ENCODE measurements at places on chromosomes 12 and 14. TPM values are rescaled to one million over a fixed set of nuclear protein-coding genes. Genes with fewer than 3 reads are reported as not detected.

DNA sequence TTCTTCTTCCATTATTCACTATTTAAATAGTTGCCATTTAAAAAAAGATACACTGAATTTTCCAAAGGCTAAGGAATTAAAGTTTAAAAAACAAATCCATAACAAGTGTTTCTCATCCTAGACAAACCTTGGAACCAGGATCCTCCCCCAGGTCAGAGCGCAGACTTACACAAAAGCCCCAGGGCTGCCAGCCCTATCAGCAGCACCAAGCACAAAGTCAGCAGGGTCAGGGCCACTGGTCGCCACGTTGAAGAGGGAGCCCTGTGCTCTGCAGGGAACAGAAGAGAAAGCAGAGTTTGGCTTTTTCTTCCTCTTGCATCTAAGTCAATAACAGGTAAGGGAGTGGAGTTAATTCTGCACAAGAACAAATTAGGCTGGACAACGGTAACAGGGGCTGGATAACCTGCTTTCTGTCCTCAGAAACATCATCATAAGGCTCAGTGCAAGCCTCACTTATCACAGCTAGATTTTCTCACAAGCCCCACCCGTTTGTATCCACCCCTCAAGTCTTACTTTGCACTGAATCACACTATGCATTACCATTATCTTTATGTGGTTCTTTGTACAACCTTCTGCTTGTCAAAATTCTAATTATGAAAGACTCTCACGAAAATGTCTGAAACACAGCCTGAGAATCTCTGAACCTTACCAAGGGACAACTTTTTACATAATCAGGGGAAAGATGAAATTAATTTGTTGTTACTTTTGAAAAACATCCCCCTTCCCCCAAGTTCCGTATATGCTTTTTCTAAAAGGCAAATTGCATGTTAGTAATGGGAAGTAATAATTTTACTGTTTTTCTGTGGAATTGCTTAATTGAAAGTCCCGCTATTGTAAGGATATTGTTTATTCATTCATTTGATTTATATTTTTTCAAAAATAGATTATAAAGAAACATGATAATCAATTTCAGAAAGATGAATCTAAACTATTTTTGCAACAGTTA is 9.6 kb downstream of the CLEC1A start:
- DNase-seq = no peak

GRCh38 chr12:127943481-127944210 is 323.3 kb upstream of the TMEM132C start:
- DNase-seq = no peak

- DNase-seq = no peak
Measured at GRCh38 chr12:43291516-43291915, 260.5 kb downstream of the ADAMTS20 start.

GRCh38 chr12:51924551-51925319 is 17.4 kb downstream of the ACVRL1 start:
- DNase-seq = no peak

DNA sequence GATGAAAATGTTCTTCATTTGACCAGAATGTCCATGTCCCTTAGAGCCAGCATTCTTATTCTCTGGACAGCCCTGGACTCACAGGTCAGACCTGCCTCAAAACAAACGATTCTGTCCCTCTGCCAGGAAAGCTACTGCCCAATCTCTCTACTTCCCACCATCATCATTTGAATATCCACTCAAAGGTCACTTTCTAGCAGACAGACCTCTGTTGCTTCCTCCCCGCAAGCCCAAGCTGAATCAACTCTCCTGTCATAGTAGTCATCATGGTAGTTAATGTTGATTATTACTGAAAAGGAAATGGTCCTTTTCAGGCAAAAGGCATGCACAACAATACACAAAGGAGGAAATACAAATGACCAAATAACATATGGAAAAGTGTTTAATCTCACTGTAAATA is 39.6 kb upstream of the CPM start:
- no peak for DNase-seq

DNA sequence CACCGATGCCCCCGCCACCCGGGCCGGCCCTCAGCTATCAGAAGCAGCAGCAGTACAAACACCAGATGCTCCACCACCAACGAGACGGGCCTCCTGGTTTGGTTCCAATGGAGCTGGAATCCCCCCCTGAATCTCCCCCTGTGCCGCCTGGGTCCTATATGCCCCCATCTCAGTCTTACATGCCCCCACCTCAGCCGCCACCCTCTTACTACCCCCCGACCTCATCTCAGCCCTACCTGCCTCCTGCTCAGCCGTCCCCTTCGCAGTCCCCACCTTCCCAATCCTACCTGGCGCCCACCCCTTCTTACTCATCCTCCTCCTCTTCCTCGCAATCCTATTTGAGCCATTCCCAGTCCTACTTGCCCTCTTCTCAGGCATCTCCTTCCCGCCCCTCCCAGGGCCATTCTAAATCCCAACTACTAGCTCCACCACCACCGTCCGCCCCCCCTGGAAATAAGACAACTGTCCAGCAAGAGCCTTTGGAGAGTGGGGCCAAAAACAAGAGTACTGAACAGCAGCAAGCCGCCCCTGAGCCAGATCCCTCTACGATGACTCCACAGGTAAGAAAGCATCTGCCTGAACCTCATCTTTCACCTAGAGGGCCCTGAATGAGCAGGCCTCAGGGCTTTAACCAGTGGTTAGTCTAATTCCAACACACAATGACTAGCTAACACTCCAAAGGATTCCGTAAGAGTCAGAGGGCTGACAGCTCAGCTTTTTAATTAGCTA is 851 bp downstream of the YLPM1 start:
- peak; percentile 28 for DNase-seq

DNA sequence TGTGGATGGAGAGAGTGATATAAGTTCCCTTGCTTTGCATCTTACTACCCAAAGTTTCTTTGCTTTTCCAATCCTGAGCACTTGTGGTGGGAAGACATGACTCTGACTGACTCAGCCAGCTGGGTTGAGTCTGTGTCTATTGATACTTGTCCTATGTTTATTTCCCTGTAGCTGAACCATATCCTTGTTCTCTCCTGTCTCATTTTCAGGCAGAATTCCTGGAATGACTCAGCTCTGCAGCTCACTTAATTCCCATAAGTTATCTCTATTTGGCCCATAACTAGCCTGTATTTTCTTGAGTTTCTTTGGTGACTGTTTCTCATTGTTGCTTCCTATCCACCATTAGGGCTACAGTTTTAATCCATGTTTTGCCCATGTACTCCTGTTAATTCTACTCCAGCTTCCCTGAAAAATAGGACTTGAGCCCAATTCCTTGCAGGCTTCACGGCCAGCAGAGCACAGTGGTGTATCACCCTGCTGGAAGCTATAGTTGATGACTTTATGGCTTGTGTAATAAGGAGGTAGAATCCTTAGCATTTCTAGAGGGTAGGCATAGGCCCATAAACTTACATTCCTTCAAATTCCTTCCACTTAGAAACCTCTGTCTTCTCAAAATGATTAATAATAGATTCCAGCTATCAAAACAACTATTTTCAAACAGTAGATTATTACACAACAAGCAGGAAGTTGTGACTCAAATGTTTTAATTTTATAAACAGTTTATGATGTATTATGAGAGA is 183.1 kb downstream of the TMTC3 start:
- DNase-seq = no peak

DNA sequence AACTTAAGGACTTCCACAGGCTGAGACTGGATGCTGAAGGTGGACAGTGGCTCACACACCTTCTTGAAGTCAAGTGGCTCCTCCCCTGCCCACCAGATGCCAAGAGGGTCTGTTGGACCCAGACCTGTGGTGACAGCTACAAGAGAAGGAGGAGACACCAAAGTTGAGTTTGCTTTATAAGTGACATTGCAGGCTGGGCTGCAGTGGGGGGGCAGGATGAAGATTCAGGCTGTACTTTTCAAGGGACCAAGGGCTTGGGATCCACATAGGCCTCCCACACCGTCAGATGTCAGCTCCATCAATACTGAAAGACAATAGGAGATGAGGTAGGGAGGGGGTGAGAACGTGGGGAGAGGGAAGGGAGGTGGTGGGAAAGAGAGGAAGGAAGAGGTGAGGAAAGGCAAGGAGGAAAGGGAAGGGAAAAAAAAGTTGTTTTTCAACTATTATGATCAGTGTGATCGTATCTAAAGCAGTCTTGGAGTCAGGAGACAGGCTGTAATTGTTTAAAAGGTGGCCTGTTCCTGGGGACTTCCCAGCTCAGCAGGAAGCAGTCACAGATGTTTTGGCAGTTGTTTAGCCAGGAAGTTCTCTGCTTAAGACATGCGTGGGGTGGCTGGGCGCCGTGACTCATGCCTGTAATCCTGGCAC is 84.1 kb upstream of the RESF1 start:
- peak; percentile 55 for DNase-seq

DNA sequence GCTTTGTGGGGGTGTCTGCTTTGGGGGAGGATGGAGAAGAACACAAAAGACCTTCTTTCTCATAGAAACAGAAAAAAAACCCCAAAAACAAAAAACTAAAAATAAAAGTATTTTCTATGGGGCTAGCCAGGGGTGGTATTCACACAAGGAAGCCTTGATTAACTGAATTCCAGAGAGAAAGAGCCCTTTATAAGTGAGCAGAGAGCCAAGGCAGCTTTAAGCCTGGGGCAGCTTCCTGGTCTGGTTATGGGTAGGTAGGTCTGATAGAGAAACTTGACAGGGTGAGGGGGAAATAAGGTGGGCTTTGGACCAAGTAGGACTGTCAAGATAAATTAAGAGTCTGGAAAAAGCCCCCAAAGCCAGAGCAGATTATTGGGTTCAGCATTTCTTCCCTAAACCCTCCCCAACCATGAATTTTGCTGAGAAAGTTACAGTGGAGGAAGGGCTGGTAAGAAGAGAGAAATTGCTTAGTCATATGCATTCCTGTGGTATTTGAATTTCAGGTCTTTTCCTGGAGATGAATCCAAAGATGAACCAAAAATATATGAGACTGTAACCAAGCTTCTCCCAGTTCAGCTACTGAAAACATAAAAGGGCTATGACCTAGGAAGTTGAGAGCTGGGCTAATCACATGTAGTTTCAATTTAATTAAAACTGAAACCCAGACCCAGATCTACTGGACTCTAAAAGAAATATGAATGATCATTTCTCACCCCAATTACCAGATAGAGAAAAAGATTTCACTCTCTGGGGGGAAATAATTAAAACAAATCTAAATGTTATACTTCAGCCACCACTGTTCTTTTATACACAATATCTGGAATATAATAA is 144.8 kb downstream of the TBC1D30 start:
- no peak for DNase-seq

GRCh38 chr14:24664366-24664765 is 30.4 kb upstream of the GZMB start:
- DNase-seq = no peak

- DNase-seq = peak; percentile 70
Measured at GRCh38 chr12:120496413-120497340, 764 bp downstream of the DYNLL1 start.

GRCh38 chr14:32697114-32697513 is 241.6 kb upstream of the NPAS3 start:
- no peak for DNase-seq

GRCh38 chr12:89166525-89166934 is 185.8 kb downstream of the DUSP6 start:
- no peak for DNase-seq

GRCh38 chr12:131011165-131012079 is 57.7 kb downstream of the ADGRD1 start:
- DNase-seq = peak; percentile 57

- DNase-seq = peak; percentile 81
Measured at GRCh38 chr12:48795550-48796455, 6.9 kb upstream of the ADCY6 start.

DNA sequence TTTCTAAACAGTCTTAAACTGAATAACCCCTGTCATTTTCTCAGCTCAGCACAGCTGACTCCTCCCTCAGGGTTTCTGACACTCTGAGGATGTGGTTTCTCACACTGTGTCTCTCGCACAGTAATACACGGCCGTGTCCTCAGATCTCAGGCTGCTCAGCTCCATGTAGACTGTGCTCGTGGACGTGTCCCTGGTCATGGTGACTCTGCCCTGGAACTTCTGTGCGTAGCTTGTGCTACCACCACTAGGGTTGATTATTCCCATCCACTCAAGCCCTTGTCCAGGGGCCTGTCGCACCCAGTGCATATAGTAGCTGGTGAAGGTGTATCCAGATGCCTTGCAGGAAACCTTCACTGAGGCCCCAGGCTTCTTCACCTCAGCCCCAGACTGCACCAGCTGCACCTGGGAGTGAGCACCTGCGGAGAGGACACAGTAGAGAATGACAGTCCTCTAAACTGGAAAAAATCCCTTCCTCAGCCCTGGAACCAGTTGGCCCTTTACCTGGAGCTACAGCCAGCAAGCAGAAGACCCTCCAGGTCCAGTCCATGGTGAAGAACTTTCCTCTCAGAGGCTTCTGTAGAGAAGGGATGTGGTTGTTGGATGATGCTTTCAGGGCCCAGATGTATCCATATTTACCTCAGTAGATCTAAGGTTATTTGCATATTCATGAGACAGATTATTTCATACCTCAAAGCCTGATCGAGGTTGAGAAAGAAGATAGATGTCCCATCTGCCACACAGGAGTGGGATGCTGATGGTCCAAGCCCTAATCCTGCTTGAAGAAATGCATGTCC is 984.8 kb downstream of the TMEM121 start:
- no peak for DNase-seq

GRCh38 chr14:94001501-94002396 is 4.6 kb downstream of the CCDC197 start:
- peak; percentile 59 for DNase-seq

Gene DAD1
- 154 TPM for total RNA-seq

Gene POTEM
- total RNA-seq = not detected

Gene GPRC5A
- 13.2 TPM for total RNA-seq

All from uterus (tissue), 4 donors.